ENCODE measurements at places on chromosomes 7 and 10.
A peak's percentile ranks its signal among the peaks of the same experiment; 100 is the strongest.

DNA sequence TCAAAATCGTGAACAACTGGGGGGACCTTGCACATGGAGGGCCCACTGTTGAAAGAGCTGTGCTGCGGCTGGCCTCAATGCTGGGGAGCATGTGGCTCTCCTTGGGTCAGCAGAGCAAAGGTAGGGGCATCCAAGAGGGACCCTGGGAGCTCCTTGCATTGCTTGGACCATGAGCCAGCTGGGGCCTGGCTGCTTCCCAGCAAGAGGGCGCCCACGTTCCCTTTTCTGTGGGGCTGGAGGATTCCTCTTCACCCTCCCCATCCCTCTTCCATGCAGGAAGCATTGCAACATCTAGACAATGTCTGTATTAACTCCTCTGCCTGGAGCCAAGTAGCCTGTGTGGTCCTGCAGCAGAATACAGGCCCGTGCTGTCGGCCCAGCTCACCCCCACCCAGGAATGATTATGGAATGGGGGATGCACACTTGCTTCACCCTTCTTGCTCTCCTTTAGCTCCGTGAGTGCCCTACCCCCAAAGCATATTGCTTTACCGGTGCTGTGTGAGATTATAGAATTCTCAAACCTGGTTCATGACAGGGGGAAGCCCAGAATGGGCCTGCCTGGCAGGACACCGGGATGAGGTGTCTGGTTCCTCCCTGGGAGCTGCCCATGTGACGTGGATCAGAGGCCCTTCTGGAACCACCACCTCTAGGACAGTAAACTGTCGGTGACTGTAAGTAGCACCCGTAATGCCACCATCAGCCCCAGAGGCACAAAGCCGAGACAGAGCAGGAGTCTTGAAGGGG is 61.9 kb downstream of the SYPL1 start:
- no peak for DNase-seq

DNA sequence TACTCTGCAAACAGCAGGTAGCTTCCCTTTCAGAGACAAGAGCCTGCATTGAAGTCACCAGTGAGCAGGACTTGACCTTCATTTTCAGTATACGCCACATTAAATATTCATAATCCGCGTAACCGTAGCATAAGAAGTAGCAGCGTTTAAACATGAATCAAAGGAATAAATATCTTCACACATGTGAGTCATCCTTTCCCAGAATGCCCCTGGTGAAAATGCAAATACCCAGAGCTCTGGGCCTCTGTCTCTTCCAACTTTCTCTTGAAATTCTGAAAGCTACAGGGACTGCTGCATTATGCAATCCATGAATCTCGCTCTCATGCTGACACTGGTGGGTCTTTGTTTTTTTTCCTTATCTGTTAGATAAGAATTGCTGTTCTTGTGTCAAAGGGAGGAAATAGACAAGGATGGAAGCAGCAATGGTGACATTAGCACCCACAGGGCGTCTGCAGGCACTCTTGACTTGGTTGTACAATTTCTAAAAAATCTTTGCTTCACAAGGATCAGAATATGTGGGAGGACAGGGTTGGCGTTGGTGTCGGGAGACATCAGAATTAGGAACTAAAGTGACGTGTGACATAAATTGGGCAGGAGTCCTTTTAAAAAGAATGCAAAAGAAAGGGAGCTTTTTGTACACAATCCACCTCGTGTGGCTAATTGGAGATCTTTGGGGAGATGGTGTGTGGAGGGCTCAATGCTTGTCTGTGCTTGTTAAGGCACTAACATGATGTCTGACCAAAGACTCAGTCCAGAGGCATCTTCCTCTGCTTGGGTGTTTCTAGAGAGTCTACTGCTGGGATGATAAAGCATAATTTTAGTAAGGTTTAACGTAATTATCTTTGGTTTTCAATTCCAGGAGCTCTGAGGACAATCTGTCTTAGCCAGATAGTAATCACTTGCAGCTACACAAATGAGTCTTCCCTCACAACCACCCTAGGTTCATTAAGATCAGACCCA is 390.3 kb downstream of the KCNMA1 start:
- peak; percentile 18 for DNase-seq

- no peak for DNase-seq
Observed at GRCh38 chr7:93011351-93012294, 106.2 kb downstream of the SAMD9 start.

DNA sequence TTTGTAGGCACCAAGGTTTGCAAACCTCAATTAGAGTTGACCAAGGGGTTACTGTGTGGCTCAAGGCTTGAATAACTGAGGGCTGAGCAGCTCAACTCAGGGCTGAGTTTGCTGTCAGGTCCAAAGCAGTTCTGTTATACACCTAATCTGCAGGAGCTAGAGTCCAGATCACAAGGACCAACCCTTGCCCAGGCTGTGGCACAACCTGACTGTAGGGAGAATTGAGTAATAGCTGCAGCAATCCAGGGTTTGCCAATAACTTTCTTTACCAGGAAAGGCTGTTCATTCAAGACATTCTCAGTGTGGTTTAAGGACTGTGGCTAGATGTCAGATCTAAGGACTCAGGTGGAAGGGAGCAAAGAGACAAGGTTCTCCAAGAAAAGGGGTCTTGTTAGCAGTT is 115.6 kb upstream of the IMMP2L start:
- no peak for DNase-seq

GRCh38 chr7:139799586-139799985 is 21.8 kb upstream of the HIPK2 start:
- DNase-seq: peak; percentile 79

- no peak for DNase-seq
Observed at GRCh38 chr7:67392596-67393438, 396.2 kb downstream of the TYW1 start.

GRCh38 chr7:48173313-48173712 is 2.1 kb downstream of the ABCA13 start:
- no peak for DNase-seq

- no peak for DNase-seq
Observed at GRCh38 chr10:9762966-9763656, 1254.6 kb upstream of the CELF2 start.

DNA sequence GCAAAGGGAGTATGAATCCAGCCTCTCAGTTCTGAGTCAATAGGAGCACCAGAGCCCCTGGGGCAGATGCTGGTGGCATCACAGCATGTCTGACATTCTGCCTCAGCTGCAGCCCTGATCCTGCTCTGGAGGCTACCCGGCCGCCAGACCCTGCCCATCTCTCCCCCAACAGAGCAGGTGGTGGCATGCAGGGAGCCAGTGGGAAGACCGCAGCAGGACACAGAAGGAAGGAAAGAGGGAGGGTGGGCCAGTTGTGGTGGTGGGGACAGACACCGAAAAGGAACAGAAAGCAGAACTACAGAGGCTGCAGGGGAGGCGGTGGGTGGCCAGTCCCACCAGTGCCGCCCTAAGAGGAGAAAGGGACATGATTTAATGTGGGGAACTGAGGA is 35.3 kb downstream of the BLNK start:
- DNase-seq: peak; percentile 93

DNA sequence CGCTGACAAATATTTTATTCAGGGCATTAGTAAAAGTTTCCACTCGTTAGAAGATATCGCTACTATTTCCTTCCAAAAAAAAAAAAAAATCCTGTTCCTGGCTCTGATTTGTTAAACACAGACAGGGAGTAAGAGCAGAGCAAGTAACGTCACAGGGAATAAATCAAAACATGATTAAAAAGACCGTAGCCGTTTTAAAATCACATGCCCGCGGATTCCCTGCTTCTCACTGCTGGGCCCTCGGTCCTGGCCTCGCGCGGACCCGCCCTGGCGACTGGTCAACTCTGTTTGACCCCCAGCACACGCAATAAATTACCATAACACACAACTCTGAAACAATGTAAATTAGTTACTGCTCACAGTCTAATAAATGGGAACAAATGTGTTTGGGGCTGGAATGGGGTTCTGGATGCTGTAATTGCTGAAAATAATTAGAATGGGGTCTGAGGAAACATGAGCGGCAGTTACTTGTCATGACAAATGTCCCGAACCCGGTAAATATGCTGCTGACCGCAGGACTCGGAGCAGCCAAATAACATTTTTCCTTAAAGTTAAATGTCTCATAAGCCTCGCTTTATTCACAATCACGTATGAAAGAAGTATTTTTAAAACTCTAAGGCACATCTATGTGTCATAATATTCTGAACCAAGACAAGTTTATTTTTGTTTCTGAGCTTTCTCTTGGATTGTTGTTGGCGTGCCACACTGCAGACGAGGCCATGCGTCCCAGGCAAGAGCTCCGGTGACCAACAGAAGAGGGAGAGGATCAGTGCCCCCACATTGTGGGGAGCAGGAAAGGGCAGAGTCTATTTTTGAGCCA is 17.9 kb downstream of the EBF3 start:
- no peak for DNase-seq

DNA sequence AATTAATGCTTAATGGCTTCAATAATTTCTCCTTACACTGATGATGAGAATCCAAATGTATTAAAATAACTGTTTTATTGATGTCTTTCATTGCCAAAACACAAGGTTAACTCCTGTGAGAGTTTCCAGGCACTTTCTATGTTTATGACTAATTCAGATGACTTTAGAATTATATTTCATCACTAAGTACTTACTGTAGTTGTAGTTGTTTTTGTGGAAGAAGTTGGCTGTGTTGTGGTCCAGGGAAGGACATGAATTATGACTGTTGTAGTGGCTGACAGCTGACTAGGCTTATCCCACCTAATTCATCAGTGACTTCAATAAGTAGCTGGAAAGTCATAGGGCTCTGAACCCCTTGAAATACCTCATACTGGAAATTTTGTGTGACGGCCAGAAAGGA is 254.8 kb downstream of the HGF start:
- DNase-seq: no peak

- peak; percentile 14 for DNase-seq
Observed at GRCh38 chr10:118035354-118036005, 11.3 kb downstream of the RAB11FIP2 start.

DNA sequence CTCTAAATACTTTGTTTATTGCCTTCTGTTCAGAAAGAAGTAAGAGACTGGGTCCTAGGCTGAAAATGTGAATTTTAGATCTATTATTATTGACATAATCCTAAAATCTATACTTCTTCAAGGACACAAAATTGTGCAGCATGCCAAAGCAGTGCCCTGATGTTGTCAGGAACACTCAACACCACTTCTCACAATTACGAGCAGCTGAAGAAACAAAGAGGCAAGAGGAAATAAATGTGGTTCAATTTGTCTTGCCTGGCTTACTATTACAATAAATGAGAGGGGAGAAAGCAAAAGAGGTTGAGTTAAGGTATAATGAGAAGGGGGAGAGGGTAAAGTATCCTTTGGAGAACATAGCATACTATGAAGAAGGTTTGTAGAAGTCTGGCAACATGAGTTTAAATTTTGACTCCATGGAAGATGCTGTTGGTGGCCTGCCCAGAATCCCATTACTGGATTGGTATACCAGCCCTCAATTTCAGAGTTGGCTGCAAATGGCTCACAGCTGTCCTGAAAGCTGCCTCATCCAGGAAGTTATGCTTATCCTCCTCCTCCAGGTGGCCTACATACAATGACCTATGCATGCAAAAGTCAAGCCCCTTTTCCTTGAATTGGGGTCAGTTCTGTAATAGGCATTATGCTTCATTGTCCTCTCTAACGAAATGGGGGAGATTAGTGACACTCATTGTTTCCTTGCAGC is 274.6 kb upstream of the SMIM30 start:
- DNase-seq: no peak

All from common myeloid progenitor, CD34-positive (primary cell).